Stimulated activated CD4-positive, alpha-beta T cell treated with anti-CD3 and anti-CD28 coated beads, Interleukin-4, amount 100 ng/mL, for 4 hours (primary cell): ENCODE measurements at places on chromosomes 4 and X.

GRCh38 chrX:42746606-42747005, 31.4 kb downstream of the PPP1R2C start:
- no peak for DNase-seq

DNA sequence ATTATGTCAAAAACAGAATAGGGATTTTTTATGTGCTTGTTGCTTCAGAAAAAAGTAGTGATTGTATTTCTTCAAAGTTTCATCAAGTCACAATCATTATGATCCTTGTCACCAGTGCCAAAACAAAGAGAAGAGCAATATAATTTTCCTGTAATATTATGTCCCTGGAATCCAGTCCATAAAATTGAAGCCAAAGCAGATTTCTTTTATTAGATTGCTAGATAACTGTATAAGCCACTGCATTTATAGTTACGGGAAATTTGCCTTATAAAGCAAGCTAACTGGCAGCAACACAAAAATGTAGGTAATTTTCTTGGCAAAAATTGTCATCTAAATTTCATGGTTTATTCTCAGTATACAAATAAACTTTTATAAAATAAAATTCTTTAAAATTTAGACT, 296.1 kb upstream of the ANKRD50 start:
- no peak for DNase-seq

- no peak for DNase-seq
These were observed 83.3 kb downstream of the SPRY1 start for GRCh38 chr4:123479944-123480343.

DNA sequence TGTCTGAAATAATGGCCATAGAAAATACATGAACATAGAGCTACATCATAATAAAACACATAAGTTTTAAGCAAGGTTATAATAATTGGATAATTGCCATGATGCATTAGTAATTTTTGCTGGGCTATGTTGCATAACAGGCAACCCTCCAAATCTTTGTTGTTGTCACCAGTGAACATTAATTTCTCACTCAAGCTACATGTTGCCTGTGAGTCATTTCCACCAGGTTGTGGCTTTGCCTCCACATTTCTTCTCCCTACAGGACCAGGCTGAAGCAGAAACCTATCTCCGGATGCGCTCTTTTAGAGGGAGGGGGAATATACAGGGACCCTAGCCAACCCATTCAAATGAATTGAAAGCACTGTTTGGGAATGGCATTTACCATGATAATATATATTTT, 347.7 kb downstream of the GABRG1 start:
- no peak for DNase-seq

- DNase-seq = no peak
These were observed 94.7 kb upstream of the NEIL3 start for GRCh38 chr4:177214935-177215334.

- no peak for DNase-seq
These were observed 8.4 kb downstream of the SLC6A8 start for GRCh38 chrX:153696100-153696499.

GRCh38 chrX:153797415-153798015, 3.0 kb downstream of the SSR4 start:
- DNase-seq = no peak

DNA sequence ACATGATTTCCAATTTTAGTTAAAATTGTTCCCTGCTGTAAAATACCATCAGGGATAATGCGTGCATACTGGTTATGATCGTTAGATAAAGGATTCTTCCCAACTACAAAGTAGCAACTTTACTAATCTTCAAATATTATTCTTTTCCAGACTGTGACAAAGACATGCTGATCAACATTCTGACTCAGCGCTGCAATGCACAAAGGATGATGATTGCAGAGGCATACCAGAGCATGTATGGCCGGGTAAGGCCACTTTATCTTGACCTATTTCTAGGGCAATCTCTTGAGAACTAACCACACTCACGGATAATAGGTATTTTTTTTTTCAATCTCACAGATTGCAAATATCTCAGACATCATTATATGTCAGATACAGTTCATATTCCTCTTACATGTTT, 47.0 kb downstream of the ANXA10 start:
- no peak for DNase-seq

- no peak for DNase-seq
These were observed 30.3 kb downstream of the OTC start for GRCh38 chrX:38382663-38383062.

DNA sequence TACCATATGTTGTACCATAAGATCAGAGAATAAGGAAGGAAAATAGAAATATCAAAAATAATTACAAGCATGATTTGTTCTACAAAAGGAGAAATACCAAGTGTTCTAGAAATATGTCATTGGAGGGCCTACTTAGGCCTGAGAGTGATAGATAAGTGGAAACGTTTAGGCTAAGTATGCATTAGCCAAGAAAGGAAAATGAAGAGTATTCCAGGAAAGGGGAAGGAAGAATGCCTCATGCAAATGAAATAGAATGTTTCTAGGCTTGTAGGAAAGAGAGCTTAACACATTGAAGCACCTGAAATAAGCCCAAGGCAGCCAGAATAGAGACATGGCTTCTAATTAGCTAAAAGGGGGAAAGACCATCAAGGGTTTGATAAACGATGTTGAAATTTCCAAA, 595.7 kb upstream of the ATOH1 start:
- no peak for DNase-seq

DNA sequence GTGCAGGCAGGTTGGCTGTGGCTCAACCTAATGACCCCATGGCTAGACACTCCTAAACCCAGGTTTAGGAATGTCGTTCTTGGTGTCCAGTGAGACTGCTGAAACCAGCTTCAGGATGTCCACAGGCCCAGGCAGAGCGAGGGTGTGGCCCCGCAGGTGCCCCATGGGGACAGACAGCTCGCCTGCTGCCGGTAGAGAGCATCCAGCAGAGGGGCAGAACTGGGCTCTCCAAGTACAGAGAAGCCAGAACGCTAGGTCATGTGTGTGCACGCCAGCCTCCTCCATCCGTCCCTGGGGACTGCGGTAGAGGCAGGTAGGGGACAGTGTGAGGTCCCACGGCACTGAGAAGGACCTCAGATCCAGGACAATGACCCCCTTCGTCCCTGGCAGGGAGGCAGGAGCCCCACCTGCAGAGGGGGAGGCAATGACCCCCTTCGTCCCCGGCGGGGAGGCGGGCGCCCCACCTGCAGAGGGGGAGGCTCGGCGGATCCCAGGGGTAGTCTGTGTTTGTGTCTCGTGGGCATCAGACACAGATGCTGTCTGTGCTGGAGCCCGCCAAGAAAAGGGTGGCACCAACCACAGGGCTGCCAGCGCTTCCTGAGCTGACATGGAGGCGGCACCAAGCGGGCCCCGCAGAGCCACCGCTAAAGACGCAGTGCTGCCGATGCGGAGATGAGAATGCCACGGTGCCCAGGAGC, 118.4 kb downstream of the FAM53A start:
- DNase-seq = no peak

DNA sequence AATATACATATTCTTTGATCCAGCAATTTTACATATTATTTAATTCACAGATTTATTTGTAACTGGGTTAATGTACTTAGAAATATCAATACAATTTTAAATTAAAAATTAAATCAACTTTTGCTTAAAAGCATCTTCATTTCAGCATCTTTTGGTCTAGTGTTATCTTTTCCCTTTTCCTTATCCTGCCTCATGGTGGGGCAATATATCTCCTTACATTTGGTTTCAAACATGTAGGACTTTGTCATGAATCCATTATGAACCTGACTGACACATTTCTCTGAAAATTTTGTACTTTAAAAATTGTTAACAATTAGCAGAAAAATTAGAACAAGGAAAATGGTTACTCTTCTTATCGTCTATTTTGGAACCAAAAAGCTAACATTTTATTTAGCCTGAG, 42.8 kb upstream of the ANK2 start:
- no peak for DNase-seq

- DNase-seq = no peak
These were observed 31.5 kb downstream of the RTL5 start for GRCh38 chrX:72100051-72100755.

DNA sequence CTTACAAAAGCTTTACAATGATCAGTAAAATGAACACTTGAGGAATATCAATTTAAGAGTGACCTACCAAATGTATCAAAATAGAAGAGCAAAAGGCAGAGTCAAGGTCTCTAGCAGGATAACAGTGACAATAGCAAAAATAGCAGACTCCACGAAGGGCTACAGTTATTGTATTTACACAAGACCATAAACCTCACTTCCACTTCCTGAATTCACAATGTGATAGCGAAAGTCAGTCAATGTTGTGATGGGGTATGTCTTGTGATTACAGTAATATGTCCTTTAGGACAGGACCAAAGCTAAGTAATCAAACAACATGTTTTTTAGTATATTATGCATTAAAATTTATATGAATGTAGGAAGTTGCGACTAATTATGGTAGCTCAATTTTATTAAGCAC, 139.6 kb downstream of the IQCM start:
- DNase-seq = no peak

DNA sequence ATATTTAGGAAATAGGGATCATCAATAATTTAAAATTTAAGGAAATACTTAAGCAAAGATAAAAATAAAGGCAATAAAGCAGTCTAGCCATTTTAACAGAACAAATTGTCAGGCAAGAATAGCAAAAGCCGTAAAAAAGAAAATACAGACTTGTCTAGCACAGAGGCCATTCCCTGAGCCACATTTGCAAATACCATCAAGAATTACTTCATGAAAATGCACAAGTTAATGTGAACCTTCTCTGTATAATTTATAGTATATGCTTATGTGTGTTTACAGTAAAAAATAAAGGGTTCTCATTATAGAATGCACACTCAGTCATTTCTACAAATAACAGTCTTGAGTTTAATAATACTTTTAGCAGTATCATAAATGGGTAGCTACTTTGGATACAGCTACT, 505.9 kb upstream of the CPEB2 start:
- no peak for DNase-seq

GRCh38 chrX:30008031-30008430, 207.3 kb upstream of the MAGEB2 start:
- DNase-seq = no peak

DNA sequence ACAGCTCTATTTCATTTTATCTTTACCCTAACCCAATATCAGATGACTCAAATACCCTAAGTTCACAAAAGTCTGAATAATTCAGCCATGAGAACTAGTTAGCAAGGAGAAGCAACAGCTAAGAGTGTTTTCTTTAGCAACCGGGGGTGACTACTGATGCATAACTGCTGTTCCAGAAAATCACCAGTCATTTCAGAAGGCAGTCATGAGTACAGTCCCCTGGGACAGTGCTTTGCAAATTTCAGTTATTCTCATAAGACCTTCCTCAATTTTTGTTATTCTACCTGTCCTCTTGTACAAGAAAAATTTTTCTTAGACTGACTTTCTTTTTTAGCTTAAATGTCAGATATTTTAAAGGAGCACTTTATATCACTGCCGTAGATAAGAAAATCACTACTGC, 16.4 kb downstream of the BANK1 start:
- no peak for DNase-seq

DNA sequence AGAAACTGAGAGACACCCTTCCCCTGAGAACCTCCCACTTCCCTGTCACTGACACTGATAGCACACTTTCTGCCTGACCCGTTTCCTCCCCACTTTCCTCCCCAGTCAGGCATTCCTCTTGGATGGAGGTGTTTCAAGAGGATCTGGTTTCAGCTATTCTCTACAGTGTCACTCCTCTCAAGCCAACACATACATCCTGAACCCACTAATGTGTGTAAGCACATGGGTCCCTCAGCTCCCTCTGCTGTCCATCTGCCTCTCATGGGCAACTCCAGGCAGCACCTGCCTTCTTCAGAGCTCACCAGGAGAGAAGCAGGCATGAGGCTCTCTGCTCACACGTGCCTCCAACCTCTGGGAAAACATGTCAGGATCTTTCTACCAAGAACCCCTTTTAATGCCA, 207.6 kb downstream of the NAF1 start:
- DNase-seq = no peak

DNA sequence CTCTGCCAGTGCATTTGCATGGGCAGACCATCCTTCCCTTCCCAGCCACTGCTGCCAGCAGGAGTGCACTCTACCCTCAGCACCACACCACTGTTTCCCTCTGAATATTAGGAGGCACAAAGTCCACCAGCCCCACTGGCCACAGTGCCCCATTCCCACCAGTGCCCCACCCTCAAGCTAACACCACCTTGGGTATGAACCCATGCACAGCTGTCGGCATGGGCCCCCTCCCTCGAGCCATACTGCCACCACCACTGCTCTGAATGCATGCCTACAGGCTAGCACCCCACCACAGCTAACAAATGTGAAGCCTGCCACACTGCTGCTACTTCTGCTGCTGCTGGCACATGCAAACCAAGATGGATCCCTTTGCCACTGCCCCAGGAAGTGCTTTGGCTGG, 810.4 kb downstream of the TRAM1L1 start:
- DNase-seq = no peak

DNA sequence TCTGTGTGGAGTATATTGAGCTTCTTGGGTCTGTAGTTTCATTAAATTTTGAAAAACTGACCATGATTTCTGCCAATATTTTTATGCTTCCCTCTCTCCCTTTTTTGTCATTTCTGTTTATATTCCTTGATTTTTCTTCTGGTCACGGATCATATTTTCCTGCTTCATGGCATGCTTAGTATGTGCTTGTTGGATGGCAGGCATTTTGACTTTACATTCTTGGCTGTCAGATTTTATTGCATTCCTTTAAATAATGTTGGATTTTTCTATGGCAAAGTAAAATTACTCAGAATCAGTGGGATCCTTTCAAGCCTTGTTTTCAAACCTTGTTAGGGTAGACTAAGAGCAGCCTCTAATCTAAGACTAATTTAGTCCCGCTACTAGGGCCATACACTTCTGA, 531.8 kb downstream of the IL15 start:
- no peak for DNase-seq

- DNase-seq = no peak
These were observed 110.6 kb upstream of the C1QTNF7 start for GRCh38 chr4:15317246-15317645.

DNA sequence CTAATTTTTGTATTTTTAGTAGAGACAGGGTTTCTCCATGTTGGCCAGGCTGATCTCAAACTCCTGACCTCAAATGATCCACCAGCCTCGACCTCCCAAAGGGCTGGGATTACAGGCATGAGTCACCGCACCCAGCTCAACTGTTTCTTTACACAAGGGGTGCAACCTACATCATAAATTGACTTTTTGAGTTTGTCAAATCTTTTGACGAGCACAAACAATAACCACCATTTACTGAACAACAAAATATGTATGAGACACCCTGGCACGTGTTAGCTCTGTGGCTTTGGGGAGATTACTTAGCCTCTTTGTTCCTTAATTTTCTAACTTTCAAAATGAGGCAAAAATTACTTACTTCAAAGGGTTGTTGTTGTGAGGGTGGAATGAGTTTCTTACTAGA, 23.5 kb upstream of the SLC34A2 start:
- no peak for DNase-seq

DNA sequence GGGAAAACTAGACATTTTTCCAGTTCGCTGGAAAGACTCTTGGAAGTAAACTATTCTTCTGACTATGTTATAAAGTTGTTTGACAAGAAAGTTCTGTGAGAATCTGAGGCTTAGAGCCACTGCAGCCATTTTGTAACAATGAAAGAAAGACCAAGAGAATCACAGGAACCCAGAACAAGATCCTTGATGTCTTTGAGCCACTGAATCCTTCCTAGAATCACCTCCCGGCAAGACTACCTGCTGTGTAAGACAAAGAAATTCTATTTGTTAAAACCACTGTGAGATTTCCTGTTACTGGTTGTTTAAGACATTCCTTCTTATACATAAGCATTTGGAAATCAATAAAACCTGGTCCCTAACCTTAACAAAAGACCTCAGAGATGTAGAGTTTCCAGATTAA, 175.7 kb upstream of the RASGEF1B start:
- DNase-seq = no peak

- DNase-seq = no peak
These were observed 128.7 kb downstream of the ARHGAP24 start for GRCh38 chr4:85603437-85604336.
